ENCODE measurements at places on chromosomes 16 and 17. TPM values are rescaled to one million over a fixed set of nuclear protein-coding genes. Genes with fewer than 3 reads are reported as not detected.

The KRTAP4-5 gene
- total RNA-seq = not detected

The NEK8 gene
- total RNA-seq = 1.2 TPM

The CDH11 gene
- 47.8 TPM for total RNA-seq

The ENPP7 gene
- not detected for total RNA-seq

The EVPLL gene
- total RNA-seq = not detected

The KIF1C gene
- 161 TPM for total RNA-seq

The ABCA10 gene
- 2.5 TPM for total RNA-seq

The LDHD gene
- total RNA-seq = 7.1 TPM

The MYO15A gene
- 0.33 TPM for total RNA-seq

The HS3ST3A1 gene
- total RNA-seq = 5.7 TPM

The MC1R gene
- total RNA-seq = 3.0 TPM

The TLE7 gene
- total RNA-seq = not detected

The ELMO3 gene
- 0.52 TPM for total RNA-seq

- no peak for DNase-seq
Measured at GRCh38 chr17:83064021-83064731, 15.2 kb upstream of the METRNL start.

DNA sequence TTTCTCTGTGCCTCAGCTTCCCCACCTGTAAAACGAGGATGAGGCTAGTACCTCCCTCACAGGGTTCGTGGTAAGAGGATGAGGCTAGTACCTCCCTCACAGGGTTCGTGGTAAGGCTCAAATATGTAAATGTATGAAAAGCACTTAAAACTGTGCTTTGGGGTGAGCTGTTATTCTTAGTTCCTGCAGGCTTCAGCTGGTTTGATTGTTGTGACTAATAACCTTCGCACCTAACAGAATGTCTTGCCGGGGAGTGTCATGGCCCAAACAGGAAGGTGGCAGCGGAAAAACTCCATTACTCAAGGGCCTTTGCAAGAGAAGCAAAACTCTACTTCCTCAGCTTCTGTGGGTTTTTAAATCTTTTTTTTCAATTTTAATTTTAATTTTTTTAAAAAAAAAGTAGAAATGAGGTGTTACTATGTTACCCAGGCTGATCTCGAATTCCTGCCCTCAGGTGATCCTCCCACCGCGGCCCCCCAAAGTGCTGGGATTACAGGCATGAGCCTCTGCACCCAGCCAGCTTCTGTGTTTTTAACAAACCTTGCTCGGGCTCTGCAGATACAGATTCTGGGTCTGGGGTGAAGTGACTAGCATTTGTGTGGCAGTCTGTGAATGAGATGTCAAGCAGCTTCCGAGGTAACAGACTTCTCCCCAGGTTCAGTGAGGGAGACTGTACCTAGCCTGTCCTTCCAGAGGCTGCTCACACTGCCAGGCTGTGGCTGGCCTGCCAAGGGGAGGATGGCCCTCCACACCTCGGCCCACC lies 103.0 kb downstream of the RAB11FIP4 start:
- DNase-seq = no peak

- no peak for DNase-seq
Measured at GRCh38 chr17:9991351-9991750, 86.3 kb upstream of the RCVRN start.

DNA sequence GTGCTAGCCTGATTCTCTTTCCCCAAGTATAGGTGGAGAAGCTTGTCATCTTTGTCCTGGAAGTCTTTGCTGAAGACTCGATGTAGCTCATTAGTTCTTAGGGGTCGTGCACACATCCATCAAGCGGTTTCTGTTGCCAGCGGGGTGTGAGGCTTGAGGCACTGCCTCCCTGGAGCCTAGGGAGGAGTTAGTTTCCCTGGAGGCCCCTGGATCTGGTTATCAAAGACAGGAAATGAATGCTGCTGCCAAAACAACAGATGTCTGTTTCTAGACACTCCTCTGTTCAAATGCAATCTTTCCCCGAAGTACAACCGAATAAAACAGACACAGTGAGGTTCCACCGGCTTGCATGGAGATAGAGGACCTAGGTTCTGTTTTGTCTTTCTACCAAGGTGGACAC lies 17.5 kb downstream of the HS3ST4 start:
- no peak for DNase-seq

- DNase-seq = no peak
Measured at GRCh38 chr16:3066440-3066748, 954 bp downstream of the IL32 start.

DNA sequence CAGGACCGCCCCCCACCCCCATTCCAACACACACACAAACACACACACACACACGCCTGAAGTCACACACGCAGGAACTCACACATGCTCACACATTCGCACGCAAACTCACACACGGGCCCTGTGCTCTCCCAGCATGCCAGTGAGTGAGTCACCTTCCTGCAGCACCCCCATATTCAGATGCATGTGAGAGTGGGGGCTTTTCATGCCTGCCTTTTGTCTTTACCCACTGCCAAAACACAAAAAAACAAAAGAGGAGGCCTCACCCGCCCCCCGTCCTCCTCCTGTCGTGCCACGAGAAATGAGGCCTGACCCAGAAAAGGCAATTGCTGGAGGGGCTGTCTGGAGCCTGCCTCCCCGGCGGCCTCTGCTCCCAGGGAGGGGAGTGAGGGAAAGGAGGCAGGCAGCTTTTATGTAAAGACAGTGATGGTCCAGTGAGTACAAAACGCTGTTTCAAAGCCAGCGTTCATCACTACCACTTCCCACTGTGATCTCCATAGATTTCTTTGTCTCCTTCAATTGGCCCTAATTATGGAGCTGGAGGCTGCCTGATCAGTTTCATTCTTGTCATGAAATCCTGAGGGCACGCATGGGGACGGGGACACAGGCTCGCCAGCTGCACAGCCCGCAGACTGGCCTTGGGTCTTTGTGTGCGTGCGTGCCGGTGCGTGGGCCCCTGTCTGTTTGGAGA lies 29.5 kb upstream of the GSE1 start:
- DNase-seq = no peak

GRCh38 chr17:50630524-50631194 lies 4.0 kb upstream of the ABCC3 start:
- no peak for DNase-seq

DNA sequence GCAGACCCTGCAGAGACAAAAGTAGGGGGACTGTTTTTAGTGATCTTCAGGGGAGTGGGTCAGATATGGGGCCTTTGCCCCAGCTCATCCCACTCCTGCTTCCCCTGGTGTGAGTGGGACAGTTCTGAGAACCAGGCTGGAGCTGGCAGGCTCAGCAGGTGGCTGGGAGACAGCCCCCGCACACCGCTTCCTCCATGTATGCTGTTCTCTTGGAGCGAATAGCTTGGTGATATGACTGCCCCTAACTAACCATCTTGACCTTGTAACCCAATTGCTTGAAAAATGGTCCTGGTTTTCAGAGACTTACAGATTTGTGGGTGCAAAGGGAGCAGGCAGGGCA lies 61.5 kb downstream of the PRMT7 start:
- DNase-seq = no peak

GRCh38 chr17:9177212-9177611 lies 155.9 kb downstream of the NTN1 start:
- no peak for DNase-seq

- DNase-seq = no peak
Measured at GRCh38 chr16:24013054-24013636, 177.4 kb downstream of the PRKCB start.

GRCh38 chr16:50615891-50616290 lies 65.2 kb downstream of the SNX20 start:
- DNase-seq = no peak

- DNase-seq = no peak
Measured at GRCh38 chr16:79469999-79470398, 130.5 kb downstream of the MAF start.

Data from esophagus muscularis mucosa (tissue), 4 donors.